ENCODE measurements at places on chromosomes 4 and X. TPM values are rescaled to one million over a fixed set of nuclear protein-coding genes. Genes with fewer than 3 reads are reported as not detected.

FABP2 gene
- not detected for total RNA-seq

NOA1 gene
- total RNA-seq, result 21.2 TPM

KLB gene
- total RNA-seq, result not detected

TRIM60 gene
- not detected for total RNA-seq

CXorf49 gene
- not detected for total RNA-seq

CT47C1 gene
- not detected for total RNA-seq

CPZ gene
- 7.0 TPM for total RNA-seq

MAB21L2 gene
- not detected for total RNA-seq

PROM1 gene
- under 0.01 TPM for total RNA-seq

ENPEP gene
- 5.9 TPM for total RNA-seq

TMPRSS11A gene
- under 0.01 TPM for total RNA-seq

BRS3 gene
- total RNA-seq, result not detected

ZNF518B gene
- 15.0 TPM for total RNA-seq

ODAM gene
- total RNA-seq, result not detected

VSIG1 gene
- not detected for total RNA-seq

TBC1D19 gene
- 35.2 TPM for total RNA-seq

CFP gene
- 0.18 TPM for total RNA-seq

ANOS1 gene
- total RNA-seq, result 7.5 TPM

TMEM31 gene
- total RNA-seq, result not detected

GPR119 gene
- total RNA-seq, result not detected

CPLX1 gene
- not detected for total RNA-seq

SYNPO2 gene
- total RNA-seq, result 3.4 TPM

UGT2B11 gene
- not detected for total RNA-seq

TMPRSS11F gene
- not detected for total RNA-seq

GALNT7 gene
- total RNA-seq, result 15.4 TPM

FAM9C gene
- not detected for total RNA-seq

NRK gene
- 4.1 TPM for total RNA-seq

LRIT3 gene
- under 0.01 TPM for total RNA-seq

KIF4A gene
- 2.7 TPM for total RNA-seq

L1CAM gene
- 0.36 TPM for total RNA-seq

TLR6 gene
- 5.0 TPM for total RNA-seq

CDK16 gene
- 91.6 TPM for total RNA-seq

WNK3 gene
- 10.5 TPM for total RNA-seq
